ENCODE measurements at places on chromosomes 5 and 9. TPM values are rescaled to one million over a fixed set of nuclear protein-coding genes. Genes with fewer than 3 reads are reported as not detected.

Gene IRX2
- total RNA-seq = 3.0 TPM

Gene RNF208
- total RNA-seq = not detected

Gene KCNV2
- not detected for total RNA-seq

Gene MZB1
- total RNA-seq = 0.43 TPM

Gene HDAC3
- 53.5 TPM for total RNA-seq

Gene CDKN2B-AS1
- total RNA-seq = 9.5 TPM

All from fibroblast of villous mesenchyme (primary cell).